ENCODE measurements at places on chromosomes 6 and 20.

DNA sequence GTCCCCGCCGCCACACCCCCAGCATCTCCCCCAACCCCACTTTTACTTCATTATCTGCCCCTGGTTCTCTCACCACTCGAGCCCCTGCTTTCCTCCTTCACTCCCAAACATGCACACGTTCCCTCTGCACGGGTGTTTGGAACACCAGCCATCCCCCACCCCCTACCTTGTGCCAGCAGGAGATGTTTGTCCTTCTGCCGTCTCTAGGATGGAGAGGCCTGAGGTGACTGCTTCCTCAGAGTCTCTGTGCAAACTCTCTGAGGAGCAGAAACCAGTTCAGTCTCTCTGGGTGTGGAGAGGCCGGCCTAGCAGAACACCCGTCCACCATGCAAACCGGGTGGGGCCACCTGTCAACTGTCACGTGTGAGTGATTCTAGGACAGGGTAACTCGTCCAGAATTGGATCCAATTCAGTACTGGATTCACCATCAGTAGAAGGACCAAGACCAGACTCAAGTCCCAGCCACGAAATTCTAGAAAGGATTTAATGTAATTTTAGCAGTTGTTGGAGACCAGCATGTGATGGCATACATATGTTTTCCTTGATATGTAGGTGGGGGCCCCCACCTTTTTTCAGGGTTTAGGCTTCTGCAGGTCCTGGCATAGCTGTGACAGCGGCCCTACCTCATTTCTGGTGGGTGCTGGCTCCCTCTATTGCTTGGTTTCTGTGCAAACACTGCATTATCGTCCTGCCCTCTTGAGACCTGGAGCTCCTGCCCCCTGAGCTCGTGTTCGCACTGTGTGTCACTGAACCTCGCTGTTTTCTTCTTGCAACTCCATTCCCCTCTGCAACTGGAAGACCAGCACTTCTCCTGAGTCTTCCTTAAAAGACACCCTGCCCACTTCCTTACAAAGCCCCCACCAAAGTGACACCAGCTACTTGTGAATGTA is at the start of gene RAET1E:
Gene RAET1E (minus strand): TSS at position 259 of the 890 bp plus-strand sequence. CDS start 7,212 bp downstream, outside the sequence.
- DNase-seq = no peak

- DNase-seq = no peak
Observed at GRCh38 chr6:111791415-111791814, 81.8 kb downstream of the FYN start.

DNA sequence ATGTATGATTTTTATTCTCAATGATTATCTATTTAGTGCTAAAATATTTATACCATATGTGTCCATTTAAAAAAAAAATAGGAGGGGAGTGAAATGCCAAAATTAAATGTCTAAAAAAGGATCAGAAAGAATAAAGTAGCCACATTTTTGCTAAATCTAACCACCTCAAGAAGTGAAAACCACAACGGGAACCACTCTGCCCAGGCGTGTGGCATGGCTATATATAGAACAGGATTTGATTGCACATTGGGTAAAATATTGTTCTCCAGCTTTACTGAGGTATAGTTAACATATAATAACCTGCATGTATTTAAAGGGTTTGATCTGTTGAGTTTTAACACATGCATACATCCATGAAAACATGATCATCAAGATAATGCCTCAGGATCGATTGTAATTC is 19.0 kb upstream of the AFDN start:
- no peak for DNase-seq

GRCh38 chr6:156848533-156848932 is 71.4 kb downstream of the ARID1B start:
- DNase-seq = peak; percentile 75

DNA sequence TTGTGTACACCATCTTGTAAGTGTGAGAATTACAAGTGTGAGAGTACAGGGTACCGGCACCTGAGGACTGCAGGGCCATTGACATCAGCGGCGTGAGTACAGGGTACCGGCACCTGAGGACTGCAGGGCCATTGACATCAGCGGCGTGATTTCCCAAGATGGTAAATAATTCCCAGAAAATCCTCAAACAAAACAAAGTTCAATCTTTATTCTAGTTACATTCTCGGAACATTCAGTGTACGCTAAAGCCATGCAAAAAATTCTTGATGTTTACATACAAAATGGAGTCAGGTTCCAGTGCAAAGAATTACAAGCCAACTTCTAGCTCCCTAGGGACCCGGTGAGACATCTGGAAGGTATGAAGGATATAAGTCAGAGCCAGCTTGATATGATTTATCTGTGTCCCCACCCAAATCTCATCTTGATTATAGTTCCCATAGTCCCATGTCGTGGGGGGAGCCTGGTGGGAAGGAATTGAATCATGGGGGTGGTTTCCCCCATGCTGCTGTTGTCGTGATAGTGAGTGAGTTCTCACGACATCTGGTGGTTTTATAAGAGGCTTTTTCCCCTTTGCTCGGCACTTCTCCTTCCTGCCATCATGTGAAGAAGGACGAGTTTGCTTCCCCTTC is 172.7 kb downstream of the TTLL2 start:
- DNase-seq = no peak

GRCh38 chr20:62288535-62289105 is 14.2 kb upstream of the ADRM1 start:
- no peak for DNase-seq

GRCh38 chr6:31588871-31589650 is 3.0 kb downstream of the LST1 start:
- DNase-seq = no peak

DNA sequence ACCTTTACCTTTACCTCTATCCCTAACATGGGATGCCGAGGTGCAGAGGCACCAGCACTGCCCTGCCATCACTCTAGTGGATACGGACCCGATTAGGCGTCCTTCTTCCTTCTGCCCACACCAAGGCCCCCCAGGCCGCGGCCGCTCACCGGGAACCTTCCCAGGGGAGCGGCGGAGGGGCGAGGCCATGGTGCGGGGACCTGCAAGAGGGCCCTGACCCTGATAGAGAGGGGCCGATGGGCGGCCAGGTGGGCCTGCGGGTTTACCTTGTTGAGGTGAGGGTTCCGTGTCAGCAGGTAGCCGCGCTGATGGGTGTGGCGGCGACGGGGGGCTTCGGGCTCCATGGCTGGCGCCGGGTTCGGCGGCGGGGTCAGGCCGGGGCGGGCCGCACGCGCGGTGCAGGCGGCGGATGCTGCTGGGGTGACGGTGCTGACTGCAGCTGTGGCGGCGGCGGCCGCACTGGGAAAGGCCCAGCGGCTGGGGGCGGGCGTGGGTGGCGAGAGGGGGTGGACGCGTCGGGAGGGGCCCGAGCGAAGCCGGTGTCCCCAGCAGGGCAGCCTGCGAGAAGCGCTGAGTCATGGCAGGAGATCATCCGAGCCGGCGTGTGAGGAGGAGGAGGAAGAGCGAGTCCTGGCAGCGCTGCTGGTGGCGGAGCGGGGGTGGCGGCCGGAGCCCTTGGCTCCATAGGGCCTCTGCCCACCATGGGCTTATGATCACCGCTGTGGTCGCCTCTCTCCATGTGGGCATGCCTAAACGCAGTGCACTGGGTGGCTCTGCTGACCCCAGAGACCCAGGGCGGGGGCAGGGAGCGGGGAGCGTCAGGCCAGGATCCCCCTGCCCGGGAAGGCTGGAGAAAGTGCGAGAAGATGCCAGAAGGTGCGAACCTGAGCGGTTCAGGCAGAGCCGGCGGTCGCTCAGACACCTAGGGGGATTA is at the start of gene ME1:
Gene ME1 (minus strand): TSS at position 441 of the 934 bp plus-strand sequence. CDS start 97 bp downstream, at position 344.
- DNase-seq = peak; percentile 85

DNA sequence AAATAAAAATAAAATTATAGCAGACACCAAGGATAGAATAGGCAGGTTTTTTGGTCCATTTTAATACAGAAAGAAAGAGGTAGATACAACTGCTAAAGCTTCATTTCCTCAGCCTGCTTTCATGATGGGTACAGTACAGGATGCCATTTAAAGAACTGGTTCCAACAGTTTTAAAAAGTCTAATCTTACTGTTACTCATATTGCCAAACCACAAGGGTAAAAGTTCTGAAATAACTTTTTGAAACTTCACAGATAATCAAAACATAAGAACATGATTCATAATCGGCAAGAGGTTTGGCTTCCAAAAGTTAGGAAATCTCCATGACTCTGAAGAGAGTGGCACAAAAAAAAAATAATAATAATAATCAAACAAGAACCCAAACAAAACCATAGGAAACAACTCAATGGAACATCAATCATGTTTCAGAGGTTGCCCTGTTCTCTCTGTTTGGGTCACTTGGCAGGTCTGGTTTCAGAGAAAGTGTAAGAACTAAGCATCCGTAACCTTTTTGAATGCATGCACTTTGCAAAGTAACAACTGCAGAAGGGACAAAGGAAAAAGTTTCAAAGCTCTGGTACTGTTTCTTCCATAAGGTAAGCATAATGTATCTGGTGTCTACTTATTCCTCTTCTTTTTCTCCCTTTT is 79.7 kb downstream of the SMLR1 start:
- peak; percentile 55 for DNase-seq

GRCh38 chr20:56995635-56996075 is 270.8 kb downstream of the BMP7 start:
- no peak for DNase-seq

Data from fibroblast of skin of right quadriceps (primary cell).